ENCODE measurements at places on chromosomes 3 and 15. TPM values are rescaled to one million over a fixed set of nuclear protein-coding genes. Genes with fewer than 3 reads are reported as not detected.
A peak's percentile ranks its signal among the peaks of the same experiment; 100 is the strongest.

DNA sequence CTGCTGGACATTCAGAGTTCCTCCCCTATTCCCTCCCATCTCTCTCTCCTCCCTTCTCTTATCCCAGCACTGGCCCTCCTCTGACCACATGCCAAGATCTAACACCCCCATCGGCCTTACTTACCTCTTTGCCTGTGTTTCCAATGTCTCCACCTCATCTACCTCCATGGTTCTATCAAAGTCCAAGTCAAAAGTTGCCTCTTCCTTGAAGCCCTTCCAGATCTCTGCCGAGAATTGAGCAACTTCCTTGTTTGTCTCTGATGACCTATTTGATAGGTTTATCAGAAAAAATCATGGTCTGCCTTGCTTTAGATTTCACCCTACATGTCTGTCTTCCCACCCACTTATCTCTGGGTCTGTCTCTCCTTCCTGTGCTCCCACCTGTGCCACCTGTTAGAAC, 69.7 kb upstream of the ITGA11 start:
- no peak for DNase-seq

DNA sequence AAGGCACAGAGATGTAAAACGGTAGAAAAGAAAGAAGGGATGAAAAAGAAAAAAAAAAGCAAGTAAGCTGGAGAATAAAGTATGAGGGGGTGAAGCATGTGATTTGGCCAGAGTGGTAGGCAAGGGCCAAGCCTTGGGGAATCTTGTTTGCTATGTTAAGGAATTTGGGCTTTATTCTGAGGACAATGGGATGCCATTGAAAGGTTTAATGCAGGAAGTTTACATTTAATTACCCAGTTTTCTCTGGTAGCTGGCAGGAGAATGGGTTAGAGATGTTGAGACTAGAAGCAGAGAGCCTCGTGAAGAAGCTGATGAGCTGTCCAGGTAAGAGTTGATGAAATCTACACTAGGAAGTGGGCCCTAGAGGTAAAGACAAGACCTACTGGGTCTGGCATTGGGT, 455.9 kb downstream of the PDCD6IP start:
- no peak for DNase-seq

DNA sequence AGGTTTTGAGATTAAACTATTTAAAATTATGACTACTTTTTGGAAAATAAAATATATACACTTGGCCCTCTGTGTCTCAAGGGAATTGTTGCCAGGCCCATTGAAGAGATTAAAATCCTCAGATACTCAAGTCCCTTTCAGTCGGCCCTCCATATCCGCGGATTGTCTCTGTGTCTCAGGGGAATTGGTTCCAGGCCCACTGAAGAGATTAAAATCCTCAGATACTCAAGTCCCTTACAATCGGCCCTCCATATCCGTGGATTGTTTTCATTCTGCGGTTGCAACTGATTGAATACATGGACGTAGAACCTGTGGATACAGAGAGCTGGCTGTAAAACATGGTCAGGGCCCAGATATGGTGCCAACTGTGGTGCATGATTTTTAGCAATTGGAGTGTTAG, 15.7 kb upstream of the LRCH3 start:
- DNase-seq = no peak

- no peak for DNase-seq
Observed at GRCh38 chr15:39728845-39729244, 53.8 kb downstream of the FSIP1 start.

- DNase-seq = no peak
Observed at GRCh38 chr3:53016236-53016635, 29.6 kb downstream of the SFMBT1 start.

- DNase-seq = no peak
Observed at GRCh38 chr3:25338158-25338725, 89.8 kb upstream of the RARB start.

- DNase-seq = no peak
Observed at GRCh38 chr15:61112231-61112630, 116.9 kb downstream of the RORA start.

DNA sequence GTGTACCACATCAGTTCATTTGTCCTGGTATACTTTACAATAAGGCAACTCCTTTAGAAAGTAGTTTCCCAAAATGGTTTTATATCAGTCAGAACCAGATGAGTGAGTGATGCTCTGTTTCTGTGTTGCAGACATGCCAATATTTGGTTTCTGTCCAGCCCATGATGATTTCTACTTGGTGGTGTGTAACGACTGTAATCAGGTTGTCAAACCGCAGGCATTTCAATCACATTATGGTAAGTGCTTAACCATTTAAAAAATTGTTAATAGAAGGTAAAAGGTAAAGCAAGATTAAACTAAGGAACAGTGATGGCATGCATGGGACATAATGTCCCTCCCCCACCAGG, 40.0 kb upstream of the SCAANT1 start:
- no peak for DNase-seq

DNA sequence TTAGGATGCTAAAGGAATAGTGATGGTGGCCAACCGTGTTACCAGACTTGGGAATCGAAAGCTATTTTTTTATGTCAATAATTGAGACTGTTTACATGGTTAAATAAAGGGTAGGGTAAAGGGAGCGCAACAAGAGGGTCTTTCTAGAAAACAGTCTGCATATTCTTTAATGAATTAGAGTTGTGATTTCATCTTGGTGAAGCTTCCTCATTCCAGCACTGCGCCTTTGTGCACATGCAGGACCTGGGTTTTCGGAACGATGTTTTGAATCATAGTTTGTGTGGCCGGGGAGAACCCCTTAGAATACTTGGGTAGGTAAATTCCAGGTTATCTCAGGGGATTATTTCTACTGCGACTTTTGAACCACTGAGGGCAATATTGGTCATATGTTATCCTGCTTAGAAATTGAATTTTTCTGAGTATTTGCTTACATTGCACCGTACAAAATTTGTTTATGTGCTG, 1.3 kb downstream of the PIK3CA start:
- peak; percentile 28 for DNase-seq

DNA sequence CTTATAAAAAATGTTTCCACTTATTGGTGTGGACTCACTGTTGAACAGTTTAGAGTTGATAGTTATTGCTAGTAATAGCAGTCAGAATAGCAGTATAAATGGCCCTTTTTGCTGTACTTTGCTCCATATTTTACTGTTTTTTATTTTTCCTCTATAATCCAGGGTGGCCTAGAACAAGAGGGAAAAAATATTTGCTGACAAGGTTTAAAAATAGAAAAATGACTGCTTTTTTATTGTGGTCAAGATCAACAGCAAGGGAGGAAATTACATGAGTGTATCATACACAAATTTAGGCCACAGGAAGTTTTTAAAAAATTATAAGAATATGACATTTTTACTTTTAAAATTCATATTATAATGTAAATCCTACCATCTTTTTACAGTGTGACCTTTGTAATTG, 269.1 kb downstream of the WDR72 start:
- DNase-seq = no peak

- no peak for DNase-seq
Observed at GRCh38 chr15:20352241-20353200, 189.1 kb downstream of the GOLGA6L6 start.

DNA sequence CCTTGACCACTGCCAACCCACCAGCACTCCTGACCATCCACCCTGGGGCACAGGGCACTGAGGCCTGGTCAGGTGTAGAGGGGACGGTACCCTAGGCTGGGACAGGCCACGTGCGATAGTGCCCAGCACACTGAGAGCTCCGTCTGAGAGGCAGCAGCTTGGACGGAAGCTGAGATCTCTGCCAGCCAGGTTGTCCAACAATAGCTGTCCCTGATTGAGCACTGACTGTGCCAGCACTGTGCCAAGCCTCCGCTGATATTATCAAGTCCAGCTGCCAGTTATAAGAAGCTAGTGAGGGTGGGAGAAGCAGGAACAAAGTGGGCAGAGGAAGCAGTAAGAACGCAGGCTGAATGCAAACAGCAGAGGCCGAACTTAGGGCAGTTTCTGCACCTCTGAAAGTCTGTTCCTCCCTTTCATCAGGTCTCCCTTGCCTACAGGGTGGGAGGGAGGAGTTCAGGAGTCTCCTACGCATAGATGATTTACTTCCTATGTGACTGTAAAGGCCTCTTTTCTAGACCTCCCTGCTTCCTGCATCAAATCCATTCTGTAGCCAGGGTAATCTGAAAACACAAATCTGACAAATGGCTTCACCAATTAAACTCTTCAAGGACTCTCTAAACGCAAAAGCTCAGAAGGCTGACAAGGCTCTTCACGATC, 29.7 kb downstream of the MRPS11 start:
- no peak for DNase-seq

Gene TRPM1
- polyA plus RNA-seq = not detected

Gene C3orf85
- polyA plus RNA-seq = not detected

Gene PPM1L
- polyA plus RNA-seq = 9.8 TPM

Gene ITIH4
- 42.4 TPM for polyA plus RNA-seq

Gene AGTR1
- 24.3 TPM for polyA plus RNA-seq
